Non-pigmented ciliary epithelial cell (primary cell): ENCODE measurements at places on chromosomes 2 and 18.

DNA sequence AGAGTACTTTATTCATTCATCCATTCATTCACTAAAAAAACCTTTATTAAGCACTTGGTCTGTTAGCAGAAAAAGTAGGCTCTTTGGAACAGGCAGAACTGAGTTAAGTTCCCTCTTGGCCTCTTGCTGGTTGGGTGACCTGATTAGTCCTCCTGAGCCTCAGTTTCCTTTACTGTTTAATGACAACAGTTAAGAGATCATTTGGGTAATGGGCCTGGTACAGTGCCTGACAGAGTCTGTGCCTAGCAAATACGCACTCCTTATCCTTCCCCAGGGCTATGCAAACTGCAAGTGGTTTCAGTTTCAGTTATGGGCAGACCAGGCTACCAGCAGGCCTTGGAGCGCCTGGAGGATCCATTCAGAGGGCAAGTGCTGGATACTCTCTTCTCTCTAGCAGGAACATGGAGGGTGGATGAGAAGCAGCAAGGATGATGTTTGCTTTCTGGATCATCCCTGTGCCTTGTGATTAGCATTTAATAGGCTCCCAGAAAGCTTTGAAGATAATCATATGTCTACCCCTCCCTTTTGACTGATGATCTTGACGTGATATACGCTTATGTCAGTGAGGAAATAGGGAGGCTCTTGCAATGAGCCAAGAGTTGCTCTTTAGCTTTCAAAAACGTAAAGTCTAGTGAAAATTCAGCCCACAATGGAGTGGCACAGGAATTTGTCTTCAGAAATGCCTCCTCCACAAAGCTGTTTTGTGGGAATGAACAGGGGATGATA lies 12.4 kb upstream of the TAF1B start:
- DNase-seq, result no peak

- DNase-seq, result no peak
Measured at GRCh38 chr2:134634054-134634753, 84.6 kb downstream of the TMEM163 start.

GRCh38 chr2:175597286-175597685 lies 404.8 kb downstream of the LNPK start:
- no peak for DNase-seq

GRCh38 chr2:151459358-151459757 lies 49.7 kb downstream of the RIF1 start:
- DNase-seq, result no peak

DNA sequence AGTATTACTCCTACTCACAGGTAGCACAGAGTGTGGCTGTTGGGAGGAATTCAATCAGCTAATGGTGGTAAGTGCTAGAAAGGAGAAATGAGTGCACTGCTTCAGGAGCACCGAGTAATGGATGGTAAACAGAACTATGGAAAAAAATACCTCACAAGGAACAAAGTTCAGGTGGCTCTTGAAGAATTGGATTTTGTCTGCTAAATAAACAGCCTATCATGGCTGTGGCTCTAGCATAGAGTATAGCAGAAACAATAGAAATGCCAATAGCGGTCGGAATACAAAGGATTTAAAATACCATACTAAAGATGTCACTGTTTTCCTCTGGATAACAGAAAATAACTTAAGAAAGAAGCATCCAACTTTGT lies 482.5 kb downstream of the NUP35 start:
- DNase-seq, result no peak

DNA sequence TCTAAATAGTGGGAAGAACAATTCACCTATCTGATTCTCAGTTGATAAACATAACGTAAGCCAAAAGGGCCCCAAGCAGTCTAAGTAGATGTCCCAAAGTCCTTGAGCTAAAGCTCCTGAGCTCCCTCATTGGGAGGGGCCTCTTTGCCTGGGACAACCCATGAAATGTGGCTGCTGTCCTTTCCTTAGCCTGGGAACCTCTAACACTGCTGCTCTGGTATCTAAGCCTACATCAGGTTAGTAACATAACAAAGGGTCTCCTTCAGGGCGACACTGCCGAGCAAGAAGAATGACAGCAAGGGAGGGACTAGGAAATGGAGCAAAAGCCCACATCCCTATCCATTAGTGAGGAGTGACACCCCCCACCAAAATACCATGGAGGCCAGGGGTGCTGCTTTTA lies 98.3 kb downstream of the MAPRE2 start:
- DNase-seq, result no peak

GRCh38 chr2:106517329-106517728 lies 30.2 kb downstream of the CD8B2 start:
- DNase-seq, result no peak

- DNase-seq, result no peak
Measured at GRCh38 chr2:122681626-122682025, 926.2 kb downstream of the TSN start.

GRCh38 chr2:176080540-176081375 lies 3.0 kb downstream of the EVX2 start:
- no peak for DNase-seq

GRCh38 chr2:88626171-88627054 lies 851 bp downstream of the EIF2AK3 start:
- DNase-seq, result no peak

- no peak for DNase-seq
Measured at GRCh38 chr18:13175266-13175665, 43.3 kb upstream of the LDLRAD4 start.

GRCh38 chr2:149573760-149574159 lies 13.8 kb downstream of the MMADHC start:
- DNase-seq, result no peak

DNA sequence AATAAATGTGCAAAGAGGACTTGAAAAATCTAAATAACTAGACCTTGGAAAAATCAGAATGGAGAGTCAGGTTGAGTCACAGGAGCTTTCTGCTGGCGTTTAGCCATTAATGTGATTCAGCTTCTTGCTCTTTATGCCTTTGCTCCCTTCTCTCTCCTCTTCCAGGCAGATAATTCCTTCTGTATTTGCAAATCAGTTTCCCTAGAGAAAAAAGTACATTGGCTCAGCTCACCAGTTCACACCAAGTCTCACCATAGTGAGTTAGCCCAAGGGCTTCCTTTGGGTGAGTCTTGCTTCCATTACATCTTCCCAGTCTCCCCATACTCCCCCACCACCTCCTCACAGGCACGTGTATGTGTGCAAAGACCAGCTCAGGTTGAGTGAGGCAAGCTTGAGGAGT lies 73.6 kb downstream of the CYBRD1 start:
- DNase-seq, result peak; percentile 79

DNA sequence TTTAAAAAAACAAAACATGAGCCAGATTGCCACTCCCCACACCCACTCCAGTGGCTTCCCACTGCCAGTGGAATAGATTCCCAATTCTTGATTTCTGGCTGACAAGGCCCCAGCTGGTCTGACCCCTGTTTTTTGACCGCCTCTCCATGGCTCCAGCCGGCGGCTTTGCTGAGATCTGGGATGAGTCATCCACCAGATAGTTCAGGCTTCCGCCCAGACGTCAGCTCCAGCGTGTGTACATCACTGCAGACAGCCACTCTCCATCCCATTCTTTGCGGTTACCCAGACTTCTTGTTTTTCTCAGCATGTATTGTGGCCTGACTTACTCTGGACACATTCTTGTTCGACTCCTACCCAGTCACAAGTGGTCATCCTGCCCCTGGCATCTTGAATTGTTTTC lies 227.9 kb downstream of the GBX2 start:
- peak; percentile 94 for DNase-seq

DNA sequence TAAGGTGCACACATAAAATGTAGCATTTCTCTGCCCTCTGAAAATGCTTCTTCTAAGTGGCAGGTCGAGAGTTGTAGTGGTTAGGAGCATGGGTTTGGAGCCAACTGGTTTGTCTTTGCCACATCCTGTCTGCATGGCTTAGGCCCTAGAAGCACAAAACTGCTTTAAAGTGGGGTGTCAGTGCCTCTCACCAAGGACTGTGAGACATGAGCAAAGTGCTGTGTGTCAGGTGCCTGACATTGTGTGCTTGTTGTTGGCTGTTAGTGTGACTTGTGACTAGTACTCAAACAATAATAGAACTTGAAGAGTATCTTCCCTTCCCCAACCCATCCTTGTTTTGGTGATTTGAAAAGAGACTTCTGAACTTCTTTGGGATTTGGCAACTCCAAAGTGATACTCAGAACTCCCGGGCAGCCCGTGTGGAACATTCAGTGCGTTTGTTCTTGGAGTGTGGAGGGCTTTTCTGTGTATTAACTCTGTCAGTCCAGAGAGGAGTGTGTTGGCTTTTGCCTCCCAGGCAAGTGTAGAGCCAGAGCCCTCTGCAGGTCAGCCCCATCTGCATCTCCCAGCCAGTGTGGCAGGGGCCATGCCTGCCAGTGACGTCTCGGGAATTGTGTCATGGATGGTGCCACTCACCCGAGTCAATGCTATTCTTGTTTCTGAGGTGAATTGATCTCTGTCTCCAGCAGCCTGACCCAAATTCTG lies 5.0 kb downstream of the MGAT5 start:
- DNase-seq, result no peak

DNA sequence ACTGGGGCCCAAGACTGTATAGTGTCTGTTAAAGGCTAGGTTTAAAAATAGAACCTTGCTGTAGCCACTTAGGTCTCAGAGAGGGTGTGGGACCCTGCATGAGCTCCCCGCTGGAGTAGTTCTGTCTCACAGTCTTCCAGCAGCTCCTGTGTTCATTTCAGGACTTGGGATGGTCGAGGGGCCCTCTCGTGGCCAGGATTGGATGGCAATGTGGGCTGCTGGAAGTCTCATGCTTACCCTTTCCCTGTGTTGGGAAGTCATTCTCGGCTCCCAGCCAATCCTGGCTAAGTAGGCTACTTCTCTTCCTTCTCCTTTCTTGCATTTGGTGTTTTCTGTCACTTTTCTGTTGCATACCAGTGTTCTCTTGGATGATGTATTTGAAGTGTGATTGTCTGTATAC lies 284.0 kb upstream of the GCFC2 start:
- no peak for DNase-seq

GRCh38 chr2:42928161-42928691 lies 135.8 kb upstream of the HAAO start:
- DNase-seq, result no peak

- DNase-seq, result no peak
Measured at GRCh38 chr2:3960106-3960505, 256.7 kb downstream of the DCDC2C start.

- DNase-seq, result no peak
Measured at GRCh38 chr2:102895376-102895775, 133.5 kb downstream of the TMEM182 start.

DNA sequence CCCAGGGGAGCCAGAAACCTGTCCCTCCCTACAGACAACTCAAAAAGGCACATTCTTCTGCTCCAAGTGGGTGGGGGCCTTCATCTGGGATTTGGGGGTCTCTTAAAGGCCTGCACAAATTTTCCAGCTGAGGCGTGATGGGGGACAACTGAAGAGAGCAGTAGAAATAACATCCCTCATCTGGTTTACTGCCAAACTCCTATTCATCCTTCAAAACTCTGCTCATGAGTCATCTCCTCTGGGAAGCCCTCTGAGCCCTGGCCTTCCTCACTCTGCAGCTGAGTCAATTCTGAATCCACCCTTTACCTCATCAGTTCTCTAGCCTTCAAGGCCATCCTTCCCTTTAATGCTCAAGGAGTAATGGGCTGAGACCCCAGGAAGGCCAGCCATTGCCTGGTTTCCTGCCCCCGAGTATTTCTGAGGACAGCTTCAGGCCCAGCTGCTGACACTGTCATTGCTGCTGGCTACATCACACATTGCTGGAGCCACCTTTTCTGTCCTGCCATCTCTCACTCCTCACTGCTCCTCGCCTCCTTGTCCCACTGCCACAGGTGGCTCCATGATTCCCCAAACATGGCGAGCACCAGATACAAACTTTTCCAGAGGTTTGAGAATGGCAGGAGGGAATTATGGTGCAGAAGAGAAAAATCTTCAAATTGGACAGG lies 32.2 kb upstream of the GLI2 start:
- DNase-seq, result peak; percentile 22

DNA sequence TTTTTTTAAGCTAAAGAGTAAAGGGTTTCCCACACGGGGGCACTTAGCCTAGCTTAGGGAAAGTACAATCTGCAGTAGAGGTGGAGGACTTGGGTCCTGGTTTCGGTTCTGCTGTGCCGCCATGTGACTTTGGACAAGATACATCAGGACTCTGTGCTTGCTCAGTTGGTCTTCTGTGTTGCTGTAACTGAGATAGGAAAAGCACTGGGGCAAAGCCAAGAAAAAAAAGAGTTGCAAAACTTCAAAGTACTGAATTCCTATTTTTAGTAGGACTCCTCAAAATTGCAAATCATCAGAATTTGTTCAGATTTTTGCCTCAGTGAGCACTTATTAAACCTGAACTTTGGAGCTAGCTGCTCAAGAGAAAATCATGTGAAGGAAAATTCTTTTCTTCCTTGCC lies 96.3 kb upstream of the STON1 start:
- no peak for DNase-seq

GRCh38 chr2:151422917-151423439 lies 13.3 kb downstream of the RIF1 start:
- no peak for DNase-seq

DNA sequence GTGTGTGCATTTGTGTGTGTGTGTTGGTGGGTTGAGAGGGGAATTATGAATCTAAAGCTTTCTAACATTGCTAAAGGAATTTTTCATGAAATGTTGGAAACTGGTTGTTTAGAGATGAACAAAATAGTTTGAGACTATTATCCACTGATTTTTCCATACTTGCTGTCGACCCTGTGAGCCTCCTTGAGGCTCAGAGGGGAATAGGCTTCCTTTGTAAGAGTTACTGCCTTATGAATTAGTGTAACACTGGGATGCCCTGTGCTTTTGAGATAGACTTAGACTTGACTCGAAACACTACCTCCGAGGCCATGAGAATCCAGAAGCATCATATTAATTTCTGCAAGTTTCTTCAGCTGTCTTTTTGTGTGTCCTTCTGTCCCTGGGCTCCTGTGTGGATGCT lies 37.9 kb downstream of the AQP4 start:
- DNase-seq, result no peak
